ENCODE measurements at places on chromosomes 16 and 17.
A peak's percentile ranks its signal among the peaks of the same experiment; 100 is the strongest.

DNA sequence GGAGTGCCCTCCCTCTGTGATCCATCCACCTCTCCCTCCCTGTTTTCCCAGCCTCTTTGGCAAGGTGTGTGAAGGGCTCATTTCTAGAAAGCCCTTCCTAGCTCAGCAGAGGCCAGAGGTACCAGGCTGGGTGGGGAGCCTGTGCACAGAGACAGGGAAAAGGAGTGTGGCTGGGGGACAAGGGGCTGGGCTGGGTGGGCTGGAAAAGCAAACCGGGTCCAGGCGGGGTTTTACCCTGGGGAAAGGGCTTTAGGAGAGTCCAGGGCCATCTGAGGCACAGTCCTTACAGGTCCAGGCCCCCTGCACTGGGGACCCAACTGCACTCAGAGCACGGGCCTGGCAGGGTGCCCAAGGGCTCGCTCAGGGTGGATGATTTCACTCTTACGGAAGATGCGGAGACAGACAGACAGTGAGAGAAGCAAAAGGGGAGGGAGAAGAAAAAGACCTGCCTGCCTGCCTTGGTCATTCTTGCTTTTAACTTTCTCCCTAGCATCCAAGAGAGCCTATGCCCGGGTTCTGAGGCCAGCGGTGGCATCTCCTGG, 7.0 kb downstream of the CRHR1 start:
- DNase-seq, result no peak

DNA sequence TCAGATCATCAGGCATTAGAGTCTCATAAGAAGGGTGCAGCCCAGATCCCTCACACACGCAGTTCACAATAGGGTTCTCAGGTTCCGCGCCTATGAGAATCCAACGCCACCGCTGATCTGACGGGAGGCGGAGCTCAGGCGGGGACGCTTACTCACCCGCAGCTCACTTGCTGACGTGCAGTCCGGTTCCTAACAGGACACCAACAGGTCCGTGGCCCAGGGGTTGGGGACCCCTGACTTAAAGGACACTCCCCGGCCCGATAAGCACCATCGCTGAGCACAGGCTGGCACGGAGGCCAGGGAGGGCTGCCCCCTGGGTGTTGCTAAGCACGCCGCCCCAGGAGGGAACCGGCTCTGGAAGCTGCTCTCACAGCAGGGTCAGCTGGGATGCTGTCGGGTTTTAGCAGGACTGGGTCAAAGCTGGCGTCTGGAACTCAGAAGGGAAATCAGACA, 30.1 kb upstream of the BAHCC1 start:
- DNase-seq, result no peak

GRCh38 chr17:75895370-75896155, 1.2 kb downstream of the TRIM65 start:
- peak; percentile 55 for DNase-seq

GRCh38 chr16:65410801-65411200, 288.9 kb upstream of the CDH11 start:
- DNase-seq, result no peak

- no peak for DNase-seq
Observed at GRCh38 chr17:49910094-49910857, 58.7 kb upstream of the DLX4 start.

GRCh38 chr17:61352408-61352770, 47.3 kb upstream of the TBX2 start:
- no peak for DNase-seq

DNA sequence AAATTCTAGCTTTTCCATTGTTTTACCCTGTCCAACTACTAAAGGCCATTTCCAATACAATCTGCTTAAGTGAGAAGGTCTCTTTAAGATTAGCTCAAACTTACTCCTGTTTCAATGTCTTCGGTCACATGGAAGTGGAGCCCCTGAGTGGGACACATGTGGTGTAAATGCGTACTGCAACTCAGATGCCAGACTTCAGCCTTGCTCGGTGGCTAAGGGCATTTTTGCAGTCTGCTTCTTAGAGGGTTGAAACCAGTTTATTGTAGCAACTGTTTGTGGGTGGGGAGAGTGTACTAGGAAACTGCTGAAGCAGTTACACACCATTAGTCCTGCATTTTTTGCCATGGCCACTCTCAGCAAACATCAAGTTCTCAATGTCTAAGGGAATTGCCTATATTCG, 140.6 kb downstream of the PARN start:
- no peak for DNase-seq

DNA sequence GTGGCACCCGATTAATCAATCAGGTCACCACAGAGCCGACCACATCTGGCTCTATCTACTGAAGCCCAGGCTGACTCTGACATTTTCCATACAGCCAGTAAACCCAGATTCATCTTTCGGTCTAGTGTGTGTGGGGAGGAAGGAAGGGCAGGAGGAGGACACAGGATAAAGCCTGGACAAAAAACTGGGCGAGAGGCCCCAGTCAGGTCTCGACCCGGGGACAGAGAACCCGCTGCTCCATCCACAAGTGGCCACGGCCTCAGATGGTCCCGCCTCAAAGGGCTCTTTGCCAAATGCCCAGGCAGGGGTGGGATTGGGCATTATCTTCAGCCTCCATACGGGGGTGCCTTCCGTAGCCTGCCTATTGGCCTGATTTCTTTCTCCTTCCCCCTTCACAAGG, 7.8 kb downstream of the ABR start:
- no peak for DNase-seq

GRCh38 chr17:67555855-67556254, 161.9 kb upstream of the NOL11 start:
- no peak for DNase-seq

DNA sequence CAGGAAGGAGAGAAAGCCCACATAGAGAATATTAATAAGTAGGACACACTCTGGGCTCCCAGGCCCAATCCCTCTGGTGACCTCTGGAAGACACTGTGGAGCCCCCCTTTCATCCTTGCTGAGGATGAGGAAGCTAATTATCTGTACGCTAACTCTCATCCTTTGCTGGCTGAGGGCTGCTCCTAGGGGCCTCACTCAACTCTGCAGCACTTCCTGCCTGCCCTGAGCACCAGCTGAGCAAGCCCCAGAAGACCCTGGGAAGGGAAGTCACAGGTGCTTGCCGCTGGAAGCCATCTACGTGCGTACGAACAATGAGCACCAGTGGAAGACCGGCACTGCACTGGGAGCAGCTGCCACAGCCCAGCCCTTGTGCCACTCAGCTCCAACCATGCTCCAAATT, 145.8 kb upstream of the CDH5 start:
- no peak for DNase-seq

- no peak for DNase-seq
Observed at GRCh38 chr17:50350733-50351132, 4.8 kb downstream of the XYLT2 start.

DNA sequence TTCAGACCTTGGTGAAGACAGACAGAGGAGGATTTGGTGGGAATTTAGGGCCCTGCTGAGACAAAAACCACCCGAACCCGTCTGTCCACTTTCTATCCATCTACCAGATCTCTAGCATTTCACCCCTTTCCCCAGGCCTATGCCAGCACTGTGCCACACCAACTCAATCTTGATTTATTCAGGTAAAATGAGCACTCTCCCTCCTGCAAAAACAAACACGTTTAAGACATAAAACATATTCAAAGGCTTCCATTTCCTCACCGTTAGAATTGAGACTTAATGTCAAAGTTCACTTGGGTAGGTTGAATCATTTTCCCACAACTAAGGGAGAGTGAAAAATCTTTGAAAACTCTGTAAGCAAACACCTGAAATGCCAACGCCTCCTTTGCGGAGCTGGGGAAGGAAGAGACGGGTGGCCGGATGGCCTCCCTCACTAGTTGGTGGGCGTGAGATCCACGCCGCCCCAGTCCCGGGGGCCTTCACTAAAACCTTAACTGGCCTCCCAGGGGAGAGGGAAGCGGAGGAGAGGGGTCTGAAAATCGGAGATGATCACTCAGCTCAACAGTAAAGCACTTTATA, 862 bp downstream of the DCAKD start:
- peak; percentile 63 for DNase-seq

- DNase-seq, result no peak
Observed at GRCh38 chr16:23141959-23142740, 7.1 kb downstream of the USP31 start.

DNA sequence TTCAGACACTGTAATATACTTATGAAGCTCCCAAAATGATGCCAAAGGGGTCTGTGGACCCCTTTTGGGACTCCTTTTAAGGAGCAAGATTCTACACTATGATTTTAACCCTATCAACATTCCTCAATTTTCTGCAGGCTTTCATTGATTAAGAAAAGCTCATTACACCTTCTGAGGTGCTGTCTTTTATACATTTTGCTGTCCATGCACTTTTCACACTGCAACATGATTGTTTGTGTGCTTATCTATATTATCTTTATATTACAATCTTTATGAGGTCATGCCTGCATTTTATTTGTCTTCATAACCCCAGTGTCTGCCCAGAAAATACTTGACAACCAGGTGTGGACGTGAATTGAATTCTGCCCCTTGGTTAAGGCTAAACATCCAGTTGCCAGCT, 482.6 kb upstream of the ZFHX3 start:
- no peak for DNase-seq

DNA sequence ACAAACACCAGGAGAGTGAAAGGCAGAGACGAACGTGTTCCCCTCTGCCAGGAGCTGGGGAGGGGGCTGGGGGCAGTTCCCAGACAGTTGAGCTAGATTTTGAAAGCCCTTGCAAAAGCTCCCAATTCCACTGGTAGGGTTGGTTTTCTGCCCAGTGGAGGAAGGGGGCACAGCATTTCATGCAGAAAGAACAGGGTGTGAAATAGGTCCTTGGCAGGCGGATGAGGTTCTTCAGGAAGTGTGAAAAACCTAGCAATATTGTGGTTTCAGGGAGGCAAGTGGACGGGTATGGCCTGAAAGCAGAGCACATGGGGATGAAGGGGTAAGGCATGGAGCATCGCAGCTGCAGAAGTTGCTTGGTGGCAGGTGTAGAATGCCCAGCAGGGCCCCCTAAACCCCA, 248.3 kb downstream of the KATNIP start:
- peak; percentile 45 for DNase-seq

DNA sequence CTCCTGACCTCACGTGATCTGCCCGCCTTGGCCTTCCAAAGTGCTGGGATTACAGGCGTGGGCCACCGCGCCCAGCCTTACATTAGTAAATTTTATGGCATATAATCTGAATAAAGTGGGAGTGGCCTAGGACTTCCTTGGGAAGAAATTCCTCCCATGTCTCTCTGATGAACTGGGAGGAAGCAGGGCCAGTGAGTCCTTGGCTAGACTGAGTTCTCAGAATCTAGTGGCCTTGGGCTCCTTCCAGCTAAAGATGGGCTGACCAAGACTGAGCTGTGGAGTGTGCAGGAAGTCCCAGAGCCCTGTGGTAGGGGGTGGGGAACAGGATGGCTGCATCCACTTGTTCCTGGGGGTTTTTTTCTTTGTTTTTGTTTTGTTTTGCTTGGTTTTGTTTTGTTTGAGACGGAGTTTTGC, 10.0 kb upstream of the NAGLU start:
- DNase-seq, result no peak

GRCh38 chr16:80346111-80346632, 194.6 kb upstream of the DYNLRB2 start:
- no peak for DNase-seq
